ENCODE measurements at places on chromosomes 6 and 20.

- DNase-seq = no peak
Observed at GRCh38 chr6:75493400-75494064, at the start of gene FILIP1. FILIP1 (minus strand) TSS chr6:75493800; CDS start chr6:75414972, 78,828 bp downstream.

GRCh38 chr6:41424370-41425058 lies 89.1 kb downstream of the NCR2 start:
- peak; percentile 50 for DNase-seq

DNA sequence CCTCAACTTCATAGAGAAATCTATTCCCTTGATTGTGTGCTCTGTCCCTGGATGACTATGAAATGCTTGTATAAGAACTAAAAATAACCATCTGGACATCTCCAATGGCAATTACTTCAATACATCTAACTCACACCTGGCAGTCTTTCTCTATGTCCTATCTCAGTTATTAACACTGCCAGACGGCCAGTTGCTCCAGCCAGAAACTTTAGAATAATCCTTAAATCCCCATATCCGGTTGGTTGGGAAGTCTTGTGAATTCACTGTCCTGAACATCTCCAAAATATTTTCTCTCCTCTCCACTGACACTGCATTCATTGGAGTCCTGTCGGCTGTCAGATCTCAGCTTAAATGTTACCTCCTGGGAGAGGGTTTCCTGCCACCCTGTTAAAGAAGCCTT lies 12.2 kb upstream of the LAMA2 start:
- no peak for DNase-seq

- DNase-seq = no peak
Observed at GRCh38 chr6:96898241-96898851, 655 bp upstream of the NDUFAF4 start.

DNA sequence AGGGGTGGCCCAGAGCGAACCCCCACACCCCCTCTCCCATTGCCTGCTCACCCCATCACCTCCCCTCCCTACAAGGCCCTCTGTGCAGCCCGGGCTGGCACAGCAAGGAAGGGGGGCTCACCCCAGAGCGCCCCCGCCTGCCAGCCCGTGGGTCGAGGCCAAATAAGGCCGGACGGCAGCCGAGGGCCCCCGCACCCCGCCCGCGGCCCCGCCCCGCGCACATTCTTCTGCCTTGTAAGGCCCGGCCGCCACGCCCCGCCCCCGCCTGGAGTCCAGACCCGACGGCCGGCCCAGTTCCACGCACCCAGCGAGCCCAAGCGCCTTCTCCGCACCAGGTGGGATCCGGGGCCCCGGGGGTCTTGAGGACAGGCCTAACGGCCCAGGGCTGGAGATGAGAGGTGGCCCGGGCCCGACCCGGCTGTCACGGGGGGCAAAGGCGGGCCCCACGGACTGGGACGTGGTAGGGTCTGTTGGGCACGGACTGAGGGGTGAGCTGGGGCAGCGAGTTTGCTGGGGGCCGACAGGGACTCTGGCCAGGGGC lies at the start of gene MYL9:
MYL9 (plus strand) TSS at position 293 of the 541 bp plus-strand sequence. CDS start 3,366 bp downstream, outside the sequence.
- DNase-seq = no peak

DNA sequence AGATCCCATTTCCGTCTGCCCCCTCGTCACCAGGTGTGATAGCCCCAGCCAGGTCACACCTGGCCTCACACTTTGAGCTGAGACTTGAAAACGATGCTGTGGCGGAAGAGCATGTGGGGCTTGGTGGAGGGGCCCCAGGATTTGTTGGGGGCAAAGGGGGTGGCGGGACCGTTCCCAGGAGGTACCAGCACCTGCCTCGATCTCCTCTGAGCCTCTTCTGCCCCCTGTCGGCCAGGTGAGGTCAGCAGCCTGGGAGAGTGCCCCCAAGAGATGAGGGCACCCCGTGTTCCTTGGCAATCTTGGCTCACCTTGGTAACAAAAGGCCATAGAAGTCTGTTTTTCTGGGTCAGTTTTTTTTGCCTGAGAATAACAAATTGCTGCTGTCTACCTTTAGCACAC lies 25.4 kb downstream of the SPATA2 start:
- no peak for DNase-seq

DNA sequence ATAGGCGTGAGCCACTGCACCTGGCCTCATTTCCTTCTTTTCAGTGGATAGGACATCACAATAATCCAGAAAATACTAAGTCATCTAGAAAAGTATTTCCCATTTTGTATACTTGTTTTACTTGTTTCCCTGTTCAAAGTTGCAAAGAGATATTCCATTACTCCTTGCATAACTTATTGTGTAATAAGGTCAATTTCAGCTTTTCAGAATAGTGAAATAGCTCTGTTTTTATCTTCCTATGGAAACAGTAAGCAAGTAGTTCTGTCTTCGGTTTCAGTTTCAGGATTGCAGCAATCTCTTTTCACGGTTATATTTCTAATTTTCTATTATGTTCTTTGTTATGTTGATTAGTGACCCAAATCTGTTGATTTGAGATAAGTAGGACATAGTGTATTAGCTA lies 6.0 kb downstream of the STX11 start:
- no peak for DNase-seq

DNA sequence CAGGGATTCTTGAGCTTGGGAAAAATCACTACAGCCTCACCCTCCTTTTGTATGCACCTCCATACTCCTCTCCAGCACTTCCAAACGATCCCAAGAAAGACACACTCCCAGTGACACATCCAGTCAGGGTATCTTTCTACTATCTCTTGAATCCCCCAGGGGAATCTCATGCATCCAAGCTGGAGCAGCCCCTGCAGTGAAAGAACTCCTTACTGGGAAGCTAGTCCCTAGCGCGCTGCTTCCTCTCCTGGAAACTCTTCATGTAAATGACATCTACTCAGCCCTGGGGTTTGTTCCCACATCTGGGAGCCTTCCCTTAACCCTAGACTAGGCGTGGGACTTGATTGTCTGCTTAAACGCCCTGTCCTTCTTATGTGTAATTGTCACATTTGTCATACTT lies 329.1 kb upstream of the QKI start:
- no peak for DNase-seq

GRCh38 chr20:9027626-9028025 lies 41.3 kb upstream of the PLCB4 start:
- no peak for DNase-seq

DNA sequence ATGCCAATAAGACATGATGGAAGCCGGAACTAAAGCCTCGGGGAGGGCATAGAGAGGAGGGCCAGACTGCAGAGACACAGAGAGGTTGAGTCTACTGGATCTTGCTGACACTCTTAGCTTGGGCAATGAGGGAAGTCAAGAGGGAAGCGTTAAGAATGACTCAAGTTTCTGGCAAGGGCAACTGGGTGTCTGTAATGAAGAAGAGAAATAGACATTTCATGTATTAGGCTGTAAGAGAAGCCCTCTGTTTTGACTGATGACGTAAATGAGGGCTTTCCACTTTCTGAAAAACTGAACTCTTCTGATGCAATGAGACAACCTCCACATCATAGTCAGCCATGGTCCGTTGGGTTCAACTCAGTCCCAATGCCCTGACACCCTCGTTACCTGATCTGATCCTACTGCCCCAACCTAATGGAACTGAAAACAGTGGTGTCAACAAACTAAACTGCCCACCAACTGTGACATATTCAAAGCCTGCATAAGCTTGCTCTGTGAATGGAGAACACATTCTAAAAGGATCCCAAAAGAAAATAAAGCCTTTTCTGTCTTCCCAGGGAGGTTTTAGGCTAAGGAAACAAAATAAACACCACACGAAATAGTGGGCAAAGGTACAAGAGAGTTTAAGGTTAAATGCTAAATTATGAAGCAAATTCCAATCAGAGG lies 45.8 kb upstream of the PNRC1 start:
- no peak for DNase-seq

DNA sequence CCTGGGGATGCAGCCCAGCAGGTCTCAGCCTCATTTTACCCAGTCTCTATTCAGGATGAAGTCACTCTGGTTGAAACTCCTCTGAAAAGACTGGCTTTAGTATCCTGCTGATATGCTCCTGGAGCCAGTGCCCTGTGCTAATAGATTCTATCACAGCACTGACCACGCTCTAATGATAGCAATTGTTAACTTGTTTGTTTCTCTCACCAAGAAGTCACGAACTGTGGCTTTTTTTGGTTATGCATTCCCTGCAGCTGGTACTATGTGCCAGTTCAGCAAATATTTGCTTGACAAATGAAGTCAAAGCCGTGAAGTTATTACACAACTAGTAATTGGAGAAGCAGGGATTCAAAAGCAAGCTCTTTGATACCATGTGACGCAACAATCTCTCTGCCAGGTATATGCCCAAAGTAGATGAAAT lies 754.6 kb downstream of the KIF16B start:
- DNase-seq = peak; percentile 39

GRCh38 chr20:13928901-13929300 lies 61.5 kb downstream of the SEL1L2 start:
- no peak for DNase-seq

DNA sequence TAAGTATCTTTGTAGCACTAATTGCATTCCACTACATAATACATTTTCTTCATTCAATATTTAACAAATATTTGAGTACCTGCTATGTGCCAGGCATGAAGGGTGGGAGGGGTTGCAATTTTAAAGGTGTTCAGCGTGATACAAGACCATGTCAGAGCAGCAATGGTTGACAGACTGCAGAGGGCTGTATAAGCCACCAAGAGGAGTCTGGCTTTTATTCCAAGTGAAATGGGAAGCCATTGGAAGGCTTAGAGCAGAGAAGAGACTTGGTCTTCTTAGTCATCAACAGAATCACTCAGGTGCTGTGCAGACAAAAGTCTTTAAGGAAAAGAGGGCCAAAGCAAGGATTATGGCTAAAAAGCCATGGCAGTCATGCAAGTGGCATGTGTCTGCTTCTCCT lies 360.8 kb upstream of the ARID1B start:
- DNase-seq = no peak

DNA sequence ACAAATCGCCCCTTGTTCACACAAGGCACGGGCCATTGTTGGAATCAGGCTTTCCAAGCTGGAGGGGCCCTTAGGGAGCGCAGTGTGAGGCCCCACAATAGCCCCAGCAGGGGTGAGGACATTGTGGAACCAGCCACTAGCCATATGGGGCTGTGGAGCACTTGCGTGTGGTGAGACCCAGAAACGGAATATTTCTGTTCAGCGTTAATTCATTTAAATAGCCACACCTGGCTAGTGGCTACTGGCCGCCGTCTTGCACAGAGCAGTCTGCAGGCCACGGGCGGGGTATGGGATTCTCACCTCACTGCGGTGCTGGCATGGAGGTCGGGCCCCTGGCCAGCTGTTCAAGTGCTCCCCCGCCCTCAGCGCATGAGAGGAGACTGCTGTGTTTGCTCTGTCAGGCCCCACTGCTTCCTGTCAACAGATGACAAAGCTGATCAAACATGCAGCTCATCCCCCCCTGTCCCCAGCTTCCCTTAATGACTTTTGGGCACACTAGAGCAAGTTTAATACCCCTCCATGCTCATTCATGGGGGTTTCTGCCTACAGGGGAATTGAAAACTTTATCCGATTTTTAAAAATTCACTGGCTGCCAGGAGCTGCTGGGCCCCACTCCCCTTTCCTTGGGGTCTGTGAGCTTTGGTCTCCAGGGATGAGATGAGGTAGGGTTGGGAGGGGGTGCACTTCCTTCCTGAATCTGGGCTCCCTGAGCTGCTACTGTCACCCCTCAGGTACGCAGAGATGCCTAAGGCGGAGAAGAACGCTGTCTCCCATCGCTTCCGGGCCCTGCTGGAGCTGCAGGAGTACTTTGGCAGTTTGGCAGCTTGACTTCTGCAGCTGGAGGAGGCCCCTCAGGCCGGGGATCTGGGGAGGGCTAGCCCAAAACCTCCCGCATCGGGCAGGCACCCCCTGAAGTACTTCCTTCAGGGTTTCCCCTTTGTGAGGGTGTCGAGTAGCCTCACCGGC lies 13.6 kb downstream of the ITPA start:
- peak; percentile 97 for DNase-seq

GRCh38 chr20:1489325-1489724 lies 1.9 kb downstream of the SIRPB2 start:
- no peak for DNase-seq

DNA sequence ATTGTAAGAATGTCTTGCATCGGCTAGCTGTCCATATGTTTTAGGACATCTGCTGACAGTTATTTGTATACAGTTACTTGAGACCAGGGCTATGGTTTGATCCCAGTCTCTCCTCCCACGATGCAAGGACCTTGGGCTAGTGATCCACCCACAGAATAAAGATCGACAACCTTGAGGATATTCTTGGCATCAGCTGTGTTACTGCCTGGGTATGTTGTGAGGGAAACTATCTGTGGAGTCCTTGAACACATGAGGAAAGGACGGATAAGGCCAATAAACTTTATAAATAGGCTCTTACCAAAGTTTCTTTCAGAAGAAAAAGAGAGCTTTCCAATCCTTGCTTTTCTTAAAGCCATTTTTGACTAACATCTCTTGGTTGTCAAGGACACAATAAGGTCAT lies 70.8 kb upstream of the HEY2 start:
- DNase-seq = no peak

GRCh38 chr6:14284969-14285590 lies 167.5 kb downstream of the CD83 start:
- DNase-seq = no peak

DNA sequence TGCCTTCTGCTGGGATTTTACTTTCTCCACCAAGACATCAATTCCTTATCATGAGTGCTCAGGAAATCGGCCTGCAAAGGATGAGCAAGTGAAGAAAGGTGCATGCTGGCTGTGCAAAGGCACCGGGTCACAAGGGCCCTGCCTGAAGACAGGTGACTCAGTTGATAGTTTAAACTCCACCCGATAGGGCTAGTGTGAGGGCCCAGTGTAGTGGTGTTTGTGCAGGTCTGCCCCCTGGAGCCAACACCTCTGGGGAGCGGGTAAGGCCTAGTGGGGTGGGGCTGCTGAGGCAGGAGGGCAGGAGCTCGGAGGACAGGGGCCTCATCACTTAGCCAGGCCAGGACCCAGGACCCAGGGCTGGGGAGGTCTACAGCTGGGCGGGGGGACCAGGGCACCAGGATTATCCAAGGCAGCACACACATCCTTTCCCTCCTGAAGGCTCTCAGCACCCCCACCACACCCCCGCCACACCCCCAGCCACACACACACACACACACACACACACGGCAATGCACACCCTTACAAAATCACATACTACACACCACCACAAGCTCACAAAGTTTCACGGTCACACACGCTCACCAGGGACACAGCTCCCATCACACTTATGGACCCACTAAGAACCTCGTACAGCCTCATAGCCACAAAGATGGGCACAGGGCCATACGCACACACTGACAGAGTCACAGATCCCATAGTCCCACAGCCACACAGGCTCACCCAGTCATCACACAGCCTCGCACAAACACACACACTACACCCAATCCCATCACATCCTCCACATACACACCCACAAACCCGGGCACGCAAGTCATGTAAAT lies 75.4 kb downstream of the GRM4 start:
- DNase-seq = no peak

- DNase-seq = no peak
Observed at GRCh38 chr6:42692137-42692911, 30.1 kb downstream of the PRPH2 start.

GRCh38 chr20:36573798-36574365 lies 485 bp downstream of the TGIF2 start:
- DNase-seq = no peak

DNA sequence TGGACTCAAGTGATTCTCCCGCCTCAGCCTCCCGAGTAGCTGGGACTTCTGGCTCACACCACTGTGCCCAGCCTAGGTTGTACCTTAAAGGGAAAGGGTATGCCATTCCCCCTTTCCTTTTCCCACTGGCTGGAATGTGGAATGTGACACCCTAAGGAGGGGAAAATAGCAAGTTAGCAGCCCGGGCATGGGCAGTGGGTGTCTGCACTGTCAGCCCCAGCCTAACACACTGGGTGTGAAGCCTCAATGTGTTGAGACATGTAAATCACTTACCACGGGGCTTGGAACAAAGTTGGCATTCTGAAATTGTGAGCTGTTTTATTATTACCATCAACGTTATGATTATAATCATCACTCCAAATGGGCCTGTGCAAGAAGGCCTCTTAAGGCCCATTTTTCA lies 80.8 kb upstream of the PTPN1 start:
- no peak for DNase-seq

All from NCI-H1092 (cell line).